ENCODE measurements at places on chromosomes 3 and 15.

DNA sequence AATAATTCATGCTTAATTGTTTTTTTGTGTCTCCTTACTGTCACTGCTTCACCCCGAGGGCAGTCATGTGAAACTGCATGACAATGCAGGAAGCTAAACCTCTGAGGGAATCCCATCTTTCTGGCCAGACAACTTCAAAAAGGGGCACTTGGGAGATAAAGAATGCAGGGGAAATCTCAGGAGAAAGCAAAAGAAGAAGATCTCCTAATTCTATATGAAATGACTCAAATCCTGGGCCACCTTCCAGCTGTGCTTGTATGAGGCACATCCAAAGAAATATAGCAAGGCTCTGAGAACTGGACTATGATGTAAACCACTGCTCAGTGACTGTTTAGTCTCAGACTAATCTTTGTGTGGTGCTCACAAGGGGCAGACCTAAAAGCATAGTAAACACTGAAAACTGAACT, 22.6 kb upstream of the UMPS start:
- peak; percentile 56 for DNase-seq

DNA sequence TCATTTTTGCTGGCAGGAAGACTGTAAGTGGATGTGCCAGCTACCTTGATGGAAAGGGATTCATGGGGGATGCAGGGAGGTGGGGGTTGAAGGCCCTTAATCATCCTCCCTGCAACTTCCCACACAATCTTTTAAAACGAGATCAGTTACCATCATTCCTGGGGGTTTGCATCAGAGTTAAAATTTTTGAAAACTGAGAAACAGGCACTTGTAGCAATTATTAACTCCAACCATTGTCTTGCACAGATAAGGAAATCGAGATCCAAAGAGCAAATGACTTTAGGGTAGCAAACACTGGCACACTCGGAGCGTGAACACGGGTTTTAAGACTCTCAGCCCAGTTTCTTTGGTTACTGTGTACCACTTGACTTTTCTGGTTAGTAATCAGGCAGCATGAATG, 41.9 kb downstream of the GPD1L start:
- DNase-seq, result no peak

GRCh38 chr15:34359416-34359815, 7.6 kb downstream of the LPCAT4 start:
- no peak for DNase-seq

DNA sequence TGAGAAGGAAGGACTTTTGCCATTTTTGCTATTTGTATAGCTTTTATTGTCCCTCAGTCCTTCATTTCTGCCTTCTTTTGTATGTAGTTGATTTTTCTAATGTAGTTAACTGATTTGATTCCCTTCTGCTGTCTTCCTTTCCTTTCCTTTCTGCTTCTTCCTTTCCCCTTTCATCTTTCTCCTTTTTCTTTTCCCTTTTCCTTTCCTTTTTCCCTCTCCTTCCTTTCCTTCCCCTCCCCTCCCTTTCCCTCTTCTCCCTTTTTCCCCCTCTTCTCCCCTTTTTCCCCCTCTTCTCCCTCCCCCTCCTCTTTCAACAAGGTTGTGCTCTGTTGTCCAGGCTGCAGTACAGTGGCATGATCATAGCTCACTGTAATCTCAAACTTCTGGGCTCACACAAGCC, 59.0 kb downstream of the CHCHD6 start:
- no peak for DNase-seq

GRCh38 chr3:74842141-74842540, 227.7 kb upstream of the CNTN3 start:
- no peak for DNase-seq

DNA sequence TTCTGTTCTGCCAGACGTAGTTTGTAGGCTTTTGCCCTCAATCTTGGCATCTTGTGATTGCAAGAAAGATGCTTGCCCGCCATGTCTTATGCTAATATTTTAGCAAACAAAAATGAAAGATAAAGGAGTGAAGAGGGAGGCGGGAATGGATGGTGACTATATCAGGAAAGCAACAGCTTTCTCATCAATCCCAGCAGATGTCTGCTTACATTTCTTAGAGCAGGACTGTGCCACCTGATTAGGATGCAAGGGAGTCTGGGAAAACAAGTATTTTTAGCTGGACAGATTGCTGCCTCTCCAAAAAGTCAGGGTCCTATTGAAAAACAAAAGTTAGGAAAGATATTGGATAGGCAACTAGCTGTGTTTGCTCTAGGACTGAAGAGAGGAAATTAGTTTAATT, 34.6 kb upstream of the DPH6 start:
- no peak for DNase-seq

- no peak for DNase-seq
Measured at GRCh38 chr3:158743664-158744566, 11.7 kb upstream of the RARRES1 start.

GRCh38 chr15:91279486-91279885, 179.4 kb downstream of the SV2B start:
- no peak for DNase-seq

DNA sequence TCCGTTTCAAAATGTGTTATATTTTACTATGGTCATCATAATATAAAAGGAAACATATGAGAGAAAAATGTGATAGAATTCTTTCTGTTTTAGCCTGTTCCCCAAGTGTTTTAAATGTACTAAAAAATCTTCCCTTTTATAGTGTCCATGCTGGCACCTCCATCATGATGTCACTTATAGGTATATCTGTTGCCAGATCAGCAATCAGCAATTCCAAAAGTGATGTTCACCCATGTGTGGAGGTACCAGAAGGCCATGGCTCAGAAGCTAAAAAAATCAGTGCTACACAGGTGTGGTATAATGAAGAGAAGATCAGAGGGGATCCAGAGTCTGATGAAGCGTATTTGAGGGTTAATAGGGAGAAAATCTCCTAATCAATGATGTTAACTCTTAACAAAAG, 1.1 kb upstream of the GPR15 start:
- DNase-seq, result no peak

DNA sequence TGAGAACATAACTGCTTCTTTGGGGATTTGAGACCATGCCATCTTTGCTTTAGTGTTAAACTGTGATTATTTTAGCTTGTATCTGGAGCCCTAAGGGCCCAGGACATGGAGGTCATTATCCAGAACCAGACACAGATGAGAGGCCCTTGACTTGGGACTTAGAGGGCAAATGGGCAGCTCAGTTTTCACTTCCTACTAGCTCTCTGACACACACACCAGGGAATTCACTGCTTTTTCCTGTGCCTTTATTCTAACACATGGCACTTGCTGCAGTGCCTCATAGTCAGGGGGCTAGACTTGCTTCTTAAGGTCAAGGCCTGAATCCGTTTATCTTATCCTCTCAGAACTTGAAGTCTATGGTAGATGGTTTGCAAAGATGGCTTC, 33.3 kb downstream of the AMOTL2 start:
- DNase-seq, result no peak

- no peak for DNase-seq
Measured at GRCh38 chr3:71133865-71134264, 449.7 kb downstream of the FOXP1 start.

DNA sequence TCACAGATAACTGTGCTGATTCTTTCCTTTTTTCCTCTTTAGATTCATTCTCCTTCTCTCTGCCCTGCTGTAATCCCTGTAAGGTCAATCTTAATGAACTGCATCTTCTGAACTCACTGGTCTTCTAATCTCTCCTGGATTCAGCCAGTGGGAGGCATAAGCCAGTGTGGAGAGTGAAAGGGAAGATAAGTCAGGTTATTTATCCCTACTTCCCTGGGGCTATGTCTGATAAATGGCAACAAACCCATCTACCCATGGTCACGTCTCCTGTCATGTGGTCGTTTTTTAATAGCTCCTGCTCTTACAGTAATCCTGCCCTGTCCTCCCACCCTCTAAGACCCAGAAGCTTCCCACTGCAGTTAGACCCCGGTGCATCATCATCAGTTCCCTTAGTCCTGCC, 199.6 kb upstream of the NAALADL2 start:
- DNase-seq, result no peak

- no peak for DNase-seq
Measured at GRCh38 chr3:197234947-197235914, 63.2 kb downstream of the DLG1 start.

- DNase-seq, result no peak
Measured at GRCh38 chr15:45616901-45617323, 17.9 kb upstream of the SQOR start.

DNA sequence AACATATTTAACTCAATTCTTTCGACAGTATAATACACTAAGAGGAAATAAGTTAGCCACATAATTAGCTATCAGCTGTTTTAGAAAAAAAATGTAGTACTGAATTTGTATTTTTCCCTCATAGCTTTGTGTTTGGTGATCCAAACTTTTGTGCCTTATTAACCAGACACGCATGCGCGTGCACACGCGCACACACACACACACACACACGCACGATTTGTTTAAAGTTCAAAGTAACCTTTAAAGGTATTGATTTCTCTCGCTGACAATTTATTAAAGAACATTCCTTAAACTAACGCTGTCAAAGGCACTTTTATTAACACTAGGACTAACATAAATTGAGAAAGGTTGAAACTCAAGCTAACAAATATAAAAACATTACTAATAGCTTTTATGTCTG, 198.9 kb downstream of the ROBO1 start:
- no peak for DNase-seq

- no peak for DNase-seq
Measured at GRCh38 chr3:166607933-166608521, 770.8 kb upstream of the BCHE start.

DNA sequence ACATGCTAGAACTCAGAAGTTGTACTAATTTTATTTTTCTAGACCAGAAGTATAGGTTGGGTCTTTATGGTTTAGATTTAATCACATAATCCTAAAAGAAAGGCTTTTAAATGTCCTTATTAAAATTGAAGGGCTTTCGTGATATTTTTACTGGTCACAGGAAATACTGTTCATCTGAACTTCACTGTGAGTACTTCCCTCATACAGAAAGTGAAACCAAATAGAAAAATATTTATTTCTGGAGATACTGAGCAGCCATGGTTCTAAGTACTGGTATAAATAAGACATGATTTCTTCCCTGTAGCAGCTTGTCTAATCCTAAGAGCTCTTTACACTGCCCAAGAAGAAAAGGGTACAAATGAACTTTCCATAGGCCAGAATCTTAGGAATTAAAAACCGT, 2.0 kb downstream of the SNRK start:
- DNase-seq, result no peak

- DNase-seq, result no peak
Measured at GRCh38 chr3:129224984-129225393, 24.4 kb upstream of the COPG1 start.

DNA sequence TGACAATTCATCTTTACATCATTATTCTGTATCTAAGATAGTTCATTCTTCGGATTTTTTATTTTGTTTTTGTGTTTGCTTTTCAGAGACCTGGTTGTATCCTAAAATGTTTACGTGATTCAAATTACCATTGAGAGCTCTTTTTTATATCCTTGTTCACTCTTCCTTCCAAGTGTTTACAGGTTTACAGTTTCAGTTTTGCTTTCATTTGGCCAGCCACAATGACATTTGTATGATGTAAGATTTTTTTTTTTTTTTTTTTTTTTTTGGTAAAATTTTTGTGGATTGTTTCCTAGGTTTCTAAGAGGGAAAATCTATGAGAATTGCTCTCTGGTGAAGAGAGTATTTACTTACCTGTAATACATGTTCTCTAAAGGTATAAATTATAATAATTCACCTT, 55.0 kb downstream of the SETD5 start:
- no peak for DNase-seq

DNA sequence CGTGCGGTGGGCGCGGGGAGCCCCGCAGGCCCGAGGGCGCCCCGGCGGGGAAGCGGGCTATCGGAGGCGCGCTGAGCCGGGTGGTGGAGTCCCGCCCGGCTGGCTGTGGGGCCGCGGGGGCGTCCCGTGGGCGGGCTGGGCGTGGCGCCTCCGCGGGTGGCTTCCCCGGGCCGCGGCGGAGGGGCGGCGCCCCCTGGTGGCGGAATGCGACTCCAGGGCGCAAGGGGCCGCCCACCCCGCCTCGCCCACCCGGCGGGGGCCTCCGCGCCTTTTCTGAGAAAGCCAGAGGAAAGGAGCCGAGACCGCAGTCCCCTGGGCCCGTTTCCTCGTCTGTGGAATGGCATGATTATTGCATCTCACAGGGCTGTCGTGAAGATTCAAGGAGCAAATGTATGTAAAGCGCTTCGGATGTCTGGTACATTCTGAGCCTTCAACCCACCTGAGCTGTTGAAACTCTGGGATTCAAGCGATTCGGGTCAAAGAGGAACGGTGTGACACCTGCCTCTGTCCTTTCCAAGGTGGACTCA, 31.9 kb upstream of the RAB6B start:
- no peak for DNase-seq

DNA sequence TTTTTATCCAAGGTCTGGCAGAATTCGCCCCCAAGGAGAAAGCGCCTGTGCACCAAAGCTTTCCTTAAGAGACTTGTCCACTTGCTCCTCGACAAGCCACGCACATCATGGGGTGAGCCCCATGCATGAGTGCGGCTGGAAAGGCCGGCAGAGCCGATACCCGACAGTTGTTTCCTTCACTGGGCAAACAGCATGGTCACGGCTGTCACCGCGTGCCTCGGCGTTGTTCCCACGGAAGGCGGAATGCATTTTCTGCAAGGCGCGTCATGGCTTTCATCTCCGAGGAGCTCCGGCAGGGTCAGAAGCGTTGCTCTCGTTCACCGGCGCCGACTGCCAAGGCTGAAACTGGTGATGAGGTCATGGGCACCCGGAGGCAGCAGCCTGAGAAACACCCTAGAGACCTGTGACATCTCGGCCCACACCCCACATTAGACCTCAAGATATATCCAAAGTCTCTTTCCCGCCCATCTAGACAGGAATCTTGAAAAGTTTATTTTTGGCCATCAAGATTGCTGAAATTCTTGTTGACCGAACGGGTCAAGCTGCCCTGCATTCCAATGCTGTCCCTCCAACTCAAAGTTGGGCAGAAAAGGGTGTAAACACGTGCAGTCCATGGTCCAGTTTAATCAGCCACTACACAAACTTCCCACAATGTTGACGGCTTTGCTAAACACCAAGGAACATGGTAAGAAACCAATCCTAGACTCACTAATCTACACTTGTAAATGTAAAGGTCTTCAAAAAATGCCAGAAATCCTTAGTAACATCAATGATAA, 604 bp upstream of the TJP1 start:
- no peak for DNase-seq

DNA sequence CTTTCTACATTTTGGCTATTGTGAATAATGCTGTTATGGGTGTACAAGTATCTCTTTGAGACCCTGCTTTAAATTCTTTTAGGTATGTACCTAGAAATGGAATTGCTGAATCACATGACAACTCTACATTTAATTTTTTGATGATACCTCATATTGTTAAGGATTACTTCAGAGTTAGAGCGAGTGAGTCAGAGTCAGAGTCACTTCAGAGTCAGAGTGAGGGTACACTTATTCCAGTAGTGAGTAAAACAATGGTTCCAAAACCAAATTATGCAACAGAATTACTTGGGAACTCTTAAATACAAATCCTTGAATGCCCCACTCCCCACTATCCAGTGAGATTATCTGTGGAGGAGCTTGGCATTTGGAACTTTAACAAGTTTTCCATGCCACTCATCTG, 50.3 kb upstream of the SNRK start:
- DNase-seq, result peak; percentile 40

- no peak for DNase-seq
Measured at GRCh38 chr3:81968658-81969057, 207.2 kb upstream of the GBE1 start.

- DNase-seq, result peak; percentile 72
Measured at GRCh38 chr15:61748529-61748928, 311.7 kb downstream of the VPS13C start.

GRCh38 chr3:170144437-170144843, 37.1 kb downstream of the PHC3 start:
- no peak for DNase-seq

GRCh38 chr3:121768452-121768851, 18.9 kb upstream of the GOLGB1 start:
- no peak for DNase-seq

- no peak for DNase-seq
Measured at GRCh38 chr3:134625462-134625861, 25.4 kb downstream of the KY start.
